ENCODE measurements at places on chromosomes 12 and 14.
A peak's percentile ranks its signal among the peaks of the same experiment; 100 is the strongest.

GRCh38 chr12:47819138-47819895 lies 386 bp downstream of the HDAC7 start:
- no peaks in the 10 kb centered on the region for H3K36me3 ChIP-seq
- no peaks in the 10 kb centered on the region for H3K27me3 ChIP-seq

GRCh38 chr12:102534899-102535298 lies 54.5 kb upstream of the IGF1 start:
- H3K36me3 ChIP-seq = no peaks in the 10 kb centered on the region
- peaks cover 21% of the 10 kb centered on the region for H3K4me1 ChIP-seq
- peak overlapping the region; percentile 69 for H3K27ac ChIP-seq
- no peak for DNase-seq
- H3K27me3 ChIP-seq = no peaks in the 10 kb centered on the region
- H3K4me3 ChIP-seq = no peak overlapping the region

- peaks cover 54% of the 10 kb centered on the region for H3K36me3 ChIP-seq
- peaks cover 29% of the 10 kb centered on the region for H3K4me1 ChIP-seq
- H3K27ac ChIP-seq = no peak overlapping the region
- no peaks in the 10 kb centered on the region for H3K27me3 ChIP-seq
- DNase-seq = no peak
Observed at GRCh38 chr12:123263196-123263817, 8.3 kb downstream of the CDK2AP1 start.

DNA sequence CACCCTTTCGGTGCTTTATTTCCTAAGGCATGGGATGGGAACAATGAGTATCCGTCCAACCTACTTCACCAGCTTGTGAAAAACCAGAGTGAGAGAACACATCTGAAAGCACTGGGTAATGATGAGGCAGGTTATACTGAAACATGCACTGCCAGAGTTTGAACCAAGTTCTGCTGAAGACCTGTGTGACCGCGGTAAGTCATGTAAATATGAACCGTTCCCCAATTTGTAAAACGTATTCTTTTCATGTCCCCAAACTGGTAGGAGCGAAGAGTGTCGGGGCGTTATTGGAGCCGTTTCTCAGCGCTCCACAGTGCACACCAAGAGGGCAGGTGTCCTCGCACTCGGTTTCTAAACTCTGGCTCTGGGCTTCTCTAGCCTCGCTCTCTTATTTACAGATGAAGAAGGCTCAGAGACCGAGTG lies 788 bp upstream of the NGDN start:
- peak overlapping the region; percentile 76 for H3K27ac ChIP-seq
- H3K4me1 ChIP-seq = peaks cover 10% of the 10 kb centered on the region
- peak overlapping the region; percentile 94 for H3K4me3 ChIP-seq
- no peaks in the 10 kb centered on the region for H3K27me3 ChIP-seq

DNA sequence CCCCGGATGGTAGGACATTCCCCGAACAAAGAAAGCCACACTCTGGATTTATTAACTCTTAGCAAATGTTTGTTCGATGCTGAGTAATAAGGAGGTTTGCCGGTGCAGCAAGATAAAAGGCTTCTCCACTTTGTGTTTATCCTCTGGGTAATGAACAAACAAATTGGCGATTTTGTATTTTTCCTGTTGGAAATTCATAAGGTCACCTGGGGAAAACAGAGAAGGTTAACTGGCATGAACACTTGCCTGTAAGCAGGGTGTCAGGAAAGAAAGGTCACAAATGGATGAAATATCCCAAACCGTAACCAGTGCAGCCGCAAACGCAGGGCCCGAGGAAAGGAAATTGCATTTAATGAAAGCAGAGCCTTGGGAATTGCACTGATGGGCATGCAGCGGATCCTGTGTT lies 132.8 kb downstream of the RMST start:
- DNase-seq = no peak
- no peak overlapping the region for H3K27ac ChIP-seq
- H3K27me3 ChIP-seq = no peaks in the 10 kb centered on the region

All from vagina (tissue), 2 donors.